ENCODE measurements at places on chromosomes 3 and 15. TPM values are rescaled to one million over a fixed set of nuclear protein-coding genes. Genes with fewer than 3 reads are reported as not detected.

DNA sequence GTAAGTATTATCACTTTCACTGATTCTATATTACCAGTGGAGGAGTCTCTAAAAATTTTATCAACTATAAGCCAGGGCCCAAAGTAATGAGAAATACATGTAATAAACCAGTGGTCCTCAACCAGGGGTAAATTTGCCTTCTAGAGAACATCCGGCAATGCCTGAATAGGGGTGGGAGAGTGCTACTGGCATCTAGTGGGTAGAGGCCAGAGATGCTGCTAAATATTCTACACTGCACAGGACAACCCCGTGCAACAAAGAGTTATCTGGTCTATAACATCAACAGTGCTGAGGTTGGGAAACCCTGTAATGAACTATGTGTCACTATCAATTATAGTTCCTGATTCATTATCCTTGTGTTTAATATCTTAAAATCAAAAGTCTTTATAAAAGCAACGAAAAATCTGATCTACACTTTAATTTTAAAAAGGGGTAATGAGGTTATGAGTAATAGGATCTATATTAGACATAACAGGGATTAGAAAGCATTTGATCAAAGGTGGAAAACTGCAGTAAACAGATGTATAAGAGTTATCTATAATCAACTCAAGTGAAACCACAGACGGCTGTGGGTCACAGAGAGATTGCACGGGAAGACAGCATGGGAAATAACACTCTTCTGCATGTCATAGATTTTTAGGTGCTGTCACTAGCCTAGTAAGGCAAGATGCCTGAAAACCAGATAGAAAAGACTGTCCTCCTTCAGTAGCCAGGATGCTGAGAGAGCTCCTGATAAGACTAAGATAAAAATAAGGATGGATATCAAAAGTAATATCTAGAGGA lies 2.0 kb downstream of the LYSMD2 start:
- H3K4me1 ChIP-seq, result peaks cover 74% of the 10 kb centered on the region
- H3K36me3 ChIP-seq, result peaks cover 27% of the 10 kb centered on the region
- DNase-seq, result peak; percentile 43
- H3K27ac ChIP-seq, result peak overlapping the region; percentile 89

GRCh38 chr3:16085884-16086608 lies 88.4 kb upstream of the GALNT15 start:
- H3K4me1 ChIP-seq, result no peaks in the 10 kb centered on the region
- no peak for DNase-seq
- no peak overlapping the region for H3K27ac ChIP-seq
- H3K27me3 ChIP-seq, result peaks cover 5% of the 10 kb centered on the region
- H3K4me3 ChIP-seq, result no peak overlapping the region

DNA sequence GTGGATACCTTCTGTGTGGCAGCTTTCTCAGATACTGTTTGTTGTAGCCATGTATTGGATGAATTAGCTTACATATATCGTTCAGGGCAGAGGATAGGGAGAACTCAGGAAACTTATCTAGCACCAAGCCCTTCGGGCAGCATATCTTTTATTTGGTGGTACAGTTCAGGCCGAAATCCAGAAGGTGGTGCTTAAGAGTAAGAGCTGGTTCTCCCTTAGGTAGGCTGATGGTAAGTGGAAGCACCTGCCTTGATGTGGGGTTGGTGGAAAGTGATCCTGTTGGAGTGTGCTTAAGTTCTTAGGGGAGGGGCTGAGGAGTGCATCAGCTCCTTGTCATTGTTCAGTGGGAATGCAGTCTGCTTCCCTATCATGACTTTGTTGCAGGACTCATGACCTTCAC lies 187.5 kb downstream of the DOCK3 start:
- no peak for DNase-seq
- no peaks in the 10 kb centered on the region for H3K4me1 ChIP-seq
- H3K27me3 ChIP-seq, result peaks cover 23% of the 10 kb centered on the region

DNA sequence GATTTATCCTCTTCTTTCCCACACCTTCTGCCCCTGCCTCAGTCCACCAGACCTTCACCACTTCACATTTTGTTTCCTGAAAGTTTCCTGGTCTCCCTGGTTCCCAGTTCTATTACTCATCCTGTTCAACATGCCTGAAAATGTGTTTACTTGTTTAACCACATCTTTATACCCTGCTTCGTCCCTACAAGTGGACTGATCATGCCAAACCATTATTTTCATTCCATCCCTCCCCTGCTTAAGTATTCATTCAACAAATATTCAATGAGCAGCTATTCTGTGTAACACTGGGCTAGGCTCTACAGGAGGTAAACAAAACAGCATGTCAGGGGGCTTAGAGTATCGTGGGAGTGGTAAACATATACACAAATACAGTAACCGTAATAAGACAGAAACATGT lies 5.5 kb downstream of the MYO5A start:
- H3K4me1 ChIP-seq, result peaks cover 22% of the 10 kb centered on the region
- no peak for DNase-seq
- H3K36me3 ChIP-seq, result peaks cover 2% of the 10 kb centered on the region
- H3K27me3 ChIP-seq, result no peaks in the 10 kb centered on the region

DNA sequence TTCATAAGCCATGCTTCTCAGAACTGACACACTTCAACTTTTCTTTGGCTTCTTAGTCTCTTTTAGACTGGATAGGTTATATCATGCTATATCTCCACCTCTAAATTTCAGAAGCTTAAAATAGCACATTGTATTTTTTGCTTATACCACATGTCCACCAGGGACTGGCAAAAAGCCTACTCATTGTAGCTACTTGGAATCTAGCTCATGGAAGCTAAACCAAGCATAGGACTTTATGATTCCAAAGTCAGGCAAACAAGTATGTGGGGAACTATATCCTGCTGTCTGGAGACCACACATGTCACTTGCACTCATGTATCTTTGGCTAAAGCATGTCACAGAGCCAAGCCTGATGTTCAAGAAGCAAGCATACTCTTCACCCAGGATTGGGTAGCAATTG lies 245.0 kb upstream of the RASGRP1 start:
- H3K4me3 ChIP-seq, result no peak overlapping the region
- H3K36me3 ChIP-seq, result no peaks in the 10 kb centered on the region
- no peak overlapping the region for H3K27ac ChIP-seq
- no peak for DNase-seq
- H3K4me1 ChIP-seq, result no peaks in the 10 kb centered on the region

DNA sequence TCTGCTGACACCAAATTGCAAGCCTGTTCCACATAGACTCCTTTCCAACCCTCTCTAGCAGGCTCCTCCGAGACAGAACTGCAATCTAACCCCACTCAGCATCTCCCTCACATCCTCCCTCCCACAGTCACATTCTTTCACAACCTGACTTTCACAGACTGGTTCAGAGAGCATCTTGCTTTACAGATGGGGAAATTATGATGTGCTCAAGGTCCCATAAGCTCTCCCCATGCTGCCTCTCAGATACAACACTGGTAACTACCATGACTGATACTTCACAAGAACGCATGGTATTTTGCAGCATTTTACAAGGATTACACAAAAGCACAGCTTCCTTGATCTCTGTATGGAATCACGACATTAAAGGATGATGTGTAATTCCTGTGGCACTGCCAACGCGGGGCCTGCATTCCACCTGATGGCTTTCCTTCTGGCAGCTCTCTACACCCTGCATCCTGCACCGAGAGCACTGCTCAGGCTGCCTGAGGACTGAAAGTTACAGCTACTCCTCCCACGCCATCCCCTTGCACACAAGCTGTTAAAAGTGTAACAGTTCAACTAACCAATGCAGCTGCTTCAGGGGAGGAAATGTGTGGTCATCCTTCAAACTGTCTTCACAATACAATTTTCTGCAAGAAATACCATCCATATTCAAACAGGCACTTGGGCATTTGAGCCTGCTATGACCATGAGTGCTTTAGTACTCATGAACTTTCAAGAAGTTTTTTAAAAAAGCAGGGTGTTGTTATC lies 27.6 kb downstream of the TBC1D2B start:
- DNase-seq, result peak; percentile 73
- peak overlapping the region; percentile 51 for H3K4me3 ChIP-seq
- H3K36me3 ChIP-seq, result peaks cover 60% of the 10 kb centered on the region
- no peaks in the 10 kb centered on the region for H3K27me3 ChIP-seq
- peaks cover 97% of the 10 kb centered on the region for H3K4me1 ChIP-seq

- DNase-seq, result no peak
- H3K36me3 ChIP-seq, result peaks cover 59% of the 10 kb centered on the region
- H3K27ac ChIP-seq, result no peak overlapping the region
- peaks cover 8% of the 10 kb centered on the region for H3K4me1 ChIP-seq
- no peaks in the 10 kb centered on the region for H3K27me3 ChIP-seq
These were observed 46.8 kb downstream of the ST6GAL1 start for GRCh38 chr3:186976837-186977750.

DNA sequence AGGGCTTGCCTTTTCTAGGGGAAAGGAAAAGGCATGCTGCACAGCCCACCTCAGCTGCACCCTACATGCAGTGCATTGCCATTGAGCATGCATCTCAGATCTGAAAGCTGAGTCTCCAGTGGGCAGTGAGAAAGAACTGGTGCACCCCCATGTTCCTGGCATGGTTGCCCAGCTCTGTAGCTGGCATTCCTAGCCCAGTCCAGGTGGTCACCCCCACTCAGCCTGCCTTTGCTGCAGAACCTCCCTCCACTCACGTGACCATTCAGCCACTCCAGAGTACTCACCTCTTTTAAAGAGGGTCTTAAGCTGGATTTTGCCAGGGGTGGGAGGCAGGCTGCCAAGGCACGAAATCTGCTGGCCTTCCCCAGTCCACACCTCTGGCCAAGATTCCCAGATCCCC lies 208.6 kb upstream of the TOPAZ1 start:
- H3K36me3 ChIP-seq, result no peaks in the 10 kb centered on the region
- no peaks in the 10 kb centered on the region for H3K4me1 ChIP-seq
- DNase-seq, result no peak
- no peak overlapping the region for H3K27ac ChIP-seq
- H3K4me3 ChIP-seq, result no peak overlapping the region

GRCh38 chr3:81788610-81789009 lies 27.2 kb upstream of the GBE1 start:
- H3K27ac ChIP-seq, result no peak overlapping the region
- no peak overlapping the region for H3K4me3 ChIP-seq
- DNase-seq, result no peak

GRCh38 chr3:188863999-188864406 lies 307.8 kb upstream of the TPRG1 start:
- no peak overlapping the region for H3K27ac ChIP-seq
- peaks cover 11% of the 10 kb centered on the region for H3K36me3 ChIP-seq

DNA sequence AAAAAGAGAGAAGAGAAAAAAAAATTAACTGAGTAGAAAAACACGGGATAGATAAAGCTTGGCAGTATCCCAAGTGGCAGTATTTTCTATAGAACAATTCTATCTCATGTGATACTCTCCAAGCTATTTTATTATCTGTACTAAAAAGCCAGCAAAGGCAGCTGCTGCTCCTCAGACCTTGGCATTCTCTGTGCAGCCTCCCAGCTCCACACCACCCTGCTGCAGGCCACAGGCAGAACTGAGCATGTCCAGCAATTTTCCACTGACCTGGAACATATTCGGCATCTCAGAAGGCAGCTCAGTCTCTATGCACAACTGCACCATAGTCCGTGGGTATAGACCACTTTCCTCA lies 1161.4 kb downstream of the IGSF11 start:
- no peaks in the 10 kb centered on the region for H3K27me3 ChIP-seq
- no peaks in the 10 kb centered on the region for H3K4me1 ChIP-seq
- no peak overlapping the region for H3K4me3 ChIP-seq
- no peaks in the 10 kb centered on the region for H3K36me3 ChIP-seq

- H3K27ac ChIP-seq, result no peak overlapping the region
- no peak for DNase-seq
- H3K36me3 ChIP-seq, result no peaks in the 10 kb centered on the region
- H3K4me1 ChIP-seq, result peaks cover 3% of the 10 kb centered on the region
- H3K4me3 ChIP-seq, result no peak overlapping the region
- peaks cover 12% of the 10 kb centered on the region for H3K27me3 ChIP-seq
These were observed 23.9 kb upstream of the FRMD4B start for GRCh38 chr3:69409831-69410230.

DNA sequence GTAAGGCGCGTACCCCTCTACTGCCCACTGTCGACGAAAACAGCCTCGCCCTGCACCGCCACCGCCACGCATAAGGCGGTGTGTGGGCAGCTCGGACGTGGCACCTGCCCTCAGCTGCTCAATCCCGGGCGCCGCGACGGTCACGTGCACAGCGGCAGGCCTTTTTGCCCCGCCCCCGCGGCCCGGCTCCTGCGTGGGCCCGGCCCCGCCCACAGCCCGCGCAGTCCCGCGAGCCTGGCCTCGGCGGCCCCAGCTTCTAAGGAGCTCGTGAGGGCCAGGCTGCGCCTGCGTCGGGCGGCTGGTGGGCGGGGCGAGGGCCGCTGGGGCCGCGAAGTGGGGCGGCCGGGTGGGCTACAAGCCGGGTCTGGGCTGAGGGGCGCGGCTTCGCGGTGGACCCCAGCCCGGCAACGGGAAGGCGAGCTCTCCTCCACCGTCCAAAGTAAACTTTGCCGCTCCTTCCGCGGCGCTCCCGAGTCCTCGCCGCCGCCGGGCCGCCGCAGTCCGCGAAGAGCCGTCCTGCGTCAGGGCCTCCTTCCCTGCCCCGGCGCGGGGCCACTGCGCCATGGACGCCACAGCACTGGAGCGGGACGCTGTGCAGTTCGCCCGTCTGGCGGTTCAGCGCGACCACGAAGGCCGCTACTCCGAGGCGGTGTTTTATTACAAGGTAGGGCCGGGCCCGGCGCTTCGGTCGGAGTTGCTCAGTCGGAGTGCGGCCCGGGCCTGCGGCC lies at the start of gene CAPN7:
TSS of gene CAPN7 (plus strand) at position 313 of the 728 bp plus-strand sequence. CDS start at position 563, 250 bp downstream.
- peaks cover 1% of the 10 kb centered on the region for H3K27me3 ChIP-seq
- H3K4me3 ChIP-seq, result peak within 1 kb of the TSS; percentile 83
- peak within 1 kb of the TSS; percentile 93 for H3K27ac ChIP-seq
- H3K4me1 ChIP-seq, result peaks cover 34% of the 10 kb centered on the region
- DNase-seq, result peak; percentile 90

- peaks cover 40% of the 10 kb centered on the region for H3K4me1 ChIP-seq
- DNase-seq, result peak; percentile 40
- H3K36me3 ChIP-seq, result no peaks in the 10 kb centered on the region
- peaks cover 17% of the 10 kb centered on the region for H3K27me3 ChIP-seq
These were observed 3.0 kb downstream of the ALCAM start for GRCh38 chr3:105369500-105370371.

GRCh38 chr3:196996454-196997265 lies 28.0 kb upstream of the PIGZ start:
- no peaks in the 10 kb centered on the region for H3K27me3 ChIP-seq
- H3K36me3 ChIP-seq, result no peaks in the 10 kb centered on the region
- no peak for DNase-seq
- peaks cover 1% of the 10 kb centered on the region for H3K4me1 ChIP-seq

Gene EXD1
- not detected for total RNA-seq

Gene ACP3
- not detected for total RNA-seq

Gene GOLGA6D
- total RNA-seq, result not detected

Gene AHSG
- not detected for total RNA-seq

Gene EEF1AKMT4
- total RNA-seq, result 4.2 TPM

Gene TTC21A
- 5.1 TPM for total RNA-seq

Gene PLD1
- total RNA-seq, result 0.50 TPM

Measured in activated CD4-positive, alpha-beta T cell treated with anti-CD3 and anti-CD28 coated beads, Interleukin-2, amount 10 ng/mL, durations not matched to agents 7 days and 5 days (primary cell).